ENCODE measurements at places on chromosomes 1 and 21.

- DNase-seq = no peak
These were observed 8.0 kb downstream of the TENT5B start for GRCh38 chr1:27004471-27005165.

GRCh38 chr1:90074566-90074965, 79.7 kb downstream of the ZNF326 start:
- no peak for DNase-seq

- DNase-seq = no peak
These were observed 19.8 kb upstream of the LBR start for GRCh38 chr1:225447650-225448089.

- DNase-seq = no peak
These were observed 192.9 kb downstream of the PCP4 start for GRCh38 chr21:40060083-40060677.

GRCh38 chr1:96955307-96956012, 233.9 kb downstream of the PTBP2 start:
- DNase-seq = no peak

DNA sequence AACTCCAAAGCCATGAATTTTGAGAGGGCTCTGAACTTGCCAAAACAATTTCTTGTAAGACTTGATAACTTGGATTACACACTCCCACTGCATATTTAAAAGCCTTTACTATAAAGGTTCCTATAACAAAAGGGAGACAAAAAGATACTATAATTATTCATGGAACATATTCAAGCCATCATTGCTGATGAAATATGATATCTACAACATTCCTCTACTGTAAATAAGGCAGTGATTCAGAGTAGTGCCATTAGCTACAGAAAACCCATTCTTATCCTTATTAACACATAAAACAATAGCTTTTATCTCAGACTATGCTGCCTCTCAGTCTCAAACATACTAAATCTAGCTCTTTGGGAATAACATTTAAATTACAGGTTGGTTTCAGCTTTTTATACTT, 675.5 kb upstream of the CXADR start:
- no peak for DNase-seq

DNA sequence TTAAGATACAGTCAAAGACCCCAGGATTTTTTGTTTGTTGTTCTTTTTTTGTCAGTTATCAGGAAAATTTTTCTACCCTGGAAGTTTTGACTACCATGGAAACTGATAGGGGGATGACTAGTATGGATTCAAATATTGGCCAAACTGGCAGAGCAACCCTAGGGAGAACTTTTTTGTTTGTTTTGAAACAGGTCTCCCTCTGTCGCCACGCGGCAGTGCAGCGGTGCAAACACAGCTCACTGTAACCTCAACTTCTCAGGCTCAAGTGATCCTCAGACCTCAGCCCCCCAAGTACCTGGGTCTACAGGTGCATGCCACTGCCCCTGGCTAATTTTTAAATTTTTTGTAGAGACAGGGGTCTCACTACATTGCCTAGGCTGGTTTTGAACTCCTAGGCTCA, 46.6 kb downstream of the TOR3A start:
- no peak for DNase-seq
